CD4-positive, alpha-beta memory T cell (primary cell): ENCODE measurements at places on chromosomes 12 and 14.

- no peak for DNase-seq
These were observed 65.7 kb upstream of the SRSF5 start for GRCh38 chr14:69701291-69701690.

DNA sequence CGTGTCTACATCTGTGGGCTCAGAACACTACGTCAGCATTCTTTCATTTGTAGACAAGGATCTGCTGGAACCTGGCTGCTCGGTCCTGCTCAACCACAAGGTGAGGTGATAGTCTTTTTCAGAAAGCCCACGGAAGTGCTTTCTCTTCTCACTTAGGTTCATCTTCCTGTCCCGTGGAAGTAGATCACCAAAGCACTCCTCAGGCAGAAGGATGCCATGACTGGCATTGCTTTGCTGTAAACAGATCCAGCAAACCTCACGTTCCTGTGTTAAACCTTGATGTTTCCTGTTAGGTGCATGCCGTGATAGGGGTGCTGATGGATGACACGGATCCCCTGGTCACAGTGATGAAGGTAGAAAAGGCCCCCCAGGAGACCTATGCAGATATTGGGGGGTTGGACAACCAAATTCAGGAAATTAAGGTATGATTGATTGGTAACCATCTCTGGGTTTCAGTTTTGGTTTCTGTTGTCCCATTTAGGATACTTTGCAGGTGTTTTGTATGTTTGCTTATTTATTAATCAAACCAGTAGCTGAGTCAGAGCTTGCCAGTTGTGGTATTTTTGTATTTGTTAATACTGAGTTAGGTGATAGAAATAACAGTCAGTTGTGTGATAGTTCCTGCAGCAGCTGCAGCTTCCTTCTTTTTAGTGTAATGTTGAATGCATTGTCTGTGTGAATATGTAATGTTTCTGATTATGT, 7.5 kb downstream of the PSMC1 start:
- no peak for DNase-seq

DNA sequence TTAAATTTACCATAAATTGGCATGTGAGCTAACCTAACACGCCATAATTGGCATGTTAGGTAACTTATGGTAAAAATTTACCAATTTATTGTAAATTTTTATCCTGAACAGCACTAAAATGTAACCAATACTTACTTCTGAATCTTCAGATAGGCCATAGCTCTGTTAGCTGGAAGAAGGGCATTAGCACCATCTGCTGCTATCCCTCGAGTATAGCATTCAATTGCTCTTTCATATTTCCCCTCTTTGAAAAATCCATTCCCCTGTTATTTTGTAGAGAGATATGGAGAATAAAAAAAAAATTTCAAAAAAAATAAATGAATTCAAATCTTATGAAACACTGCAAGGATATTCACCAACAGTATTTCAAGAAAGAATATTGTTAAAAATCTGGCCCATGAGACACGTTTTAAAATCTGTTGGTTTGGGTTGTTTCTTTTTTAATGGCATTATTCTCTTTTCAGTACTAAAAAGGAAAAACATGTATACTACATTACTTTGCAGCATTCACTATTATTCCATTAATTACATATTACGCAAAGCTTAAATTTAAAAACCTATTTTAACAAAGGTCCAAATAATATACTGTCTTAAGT, 19.1 kb downstream of the RPAP3 start:
- no peak for DNase-seq

- DNase-seq, result no peak
These were observed 3.9 kb upstream of the NXPH4 start for GRCh38 chr12:57212701-57213057.

DNA sequence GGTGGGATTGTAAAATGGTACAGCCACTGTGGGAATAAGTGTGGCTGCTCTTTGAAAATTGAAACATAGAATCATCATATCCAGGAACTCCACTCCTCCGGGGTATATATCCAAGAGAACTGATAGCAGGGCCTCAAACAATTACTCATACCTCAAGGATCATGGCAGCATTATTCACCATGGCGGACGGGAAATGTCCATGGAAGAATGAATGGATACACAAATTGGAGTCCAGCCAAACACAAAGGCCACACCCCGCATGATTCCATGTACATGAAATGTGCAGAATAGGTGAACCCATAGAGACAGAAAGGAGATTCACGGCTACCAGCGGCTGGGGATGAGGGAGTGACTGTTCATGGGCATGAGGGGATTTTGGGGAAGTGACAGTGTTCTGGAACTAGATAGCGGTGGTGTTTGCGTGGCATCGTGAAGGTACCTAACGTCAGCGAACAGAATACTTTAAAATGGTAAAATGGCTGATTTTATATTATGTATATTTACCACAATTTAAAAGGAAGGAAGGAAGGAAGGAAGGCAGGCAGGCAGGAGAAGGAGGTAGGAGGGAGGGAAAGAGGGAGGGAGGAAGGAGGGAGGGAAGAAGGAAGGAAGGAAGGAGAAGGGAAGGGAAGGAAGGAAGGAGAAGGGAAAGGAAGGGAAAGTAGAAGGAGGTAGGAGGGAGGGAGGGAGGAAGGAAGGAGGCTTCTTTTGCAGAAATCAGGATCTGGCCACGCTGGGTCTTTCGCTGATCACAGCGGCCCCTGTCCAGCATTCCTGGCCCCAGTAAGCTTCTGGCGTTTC, 14.1 kb upstream of the NCOR2 start:
- no peak for DNase-seq
